ENCODE measurements at places on chromosomes 5 and 9. TPM values are rescaled to one million over a fixed set of nuclear protein-coding genes. Genes with fewer than 3 reads are reported as not detected.

HINT1 gene
- 236 TPM for total RNA-seq

WWC1 gene
- 5.4 TPM for total RNA-seq

PCDHGB6 gene
- 0.20 TPM for total RNA-seq

ANKRD31 gene
- 0.37 TPM for total RNA-seq

ZNF462 gene
- 11.0 TPM for total RNA-seq

TAF9 gene
- 44.3 TPM for total RNA-seq

Measured in T-helper 17 cell (primary cell).